NCI-H526 treated with DMSO at 0.1 percent for 48 hours (cell line): ENCODE measurements at places on chromosomes 7 and 10.

GRCh38 chr7:101693498-101694091 lies 64.5 kb upstream of the MYL10 start:
- DNase-seq, result no peak

DNA sequence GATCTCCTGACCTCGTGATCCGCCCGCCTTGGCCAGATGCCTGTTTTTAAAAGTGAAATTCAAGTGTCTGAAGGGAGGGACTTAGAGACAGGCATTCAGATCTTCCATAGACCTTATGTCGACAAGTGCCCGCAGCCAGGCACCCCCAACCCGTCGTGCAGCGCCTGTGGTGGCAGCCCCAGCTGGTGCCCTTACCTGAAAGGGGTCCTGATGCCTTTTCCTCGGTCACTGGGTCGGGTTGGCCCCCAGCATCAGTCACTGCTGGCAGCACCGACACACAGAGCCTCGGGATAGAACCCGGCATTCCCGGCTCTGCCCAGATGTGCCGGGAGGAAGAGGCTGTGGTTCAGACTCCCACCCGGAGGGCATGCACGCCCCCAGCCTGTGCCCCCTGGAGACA lies 23.3 kb downstream of the LRRC27 start:
- no peak for DNase-seq

- no peak for DNase-seq
Observed at GRCh38 chr10:120746001-120746777, 105.0 kb upstream of the WDR11 start.

GRCh38 chr7:128915841-128916642 lies 5.5 kb upstream of the KCP start:
- DNase-seq, result no peak

DNA sequence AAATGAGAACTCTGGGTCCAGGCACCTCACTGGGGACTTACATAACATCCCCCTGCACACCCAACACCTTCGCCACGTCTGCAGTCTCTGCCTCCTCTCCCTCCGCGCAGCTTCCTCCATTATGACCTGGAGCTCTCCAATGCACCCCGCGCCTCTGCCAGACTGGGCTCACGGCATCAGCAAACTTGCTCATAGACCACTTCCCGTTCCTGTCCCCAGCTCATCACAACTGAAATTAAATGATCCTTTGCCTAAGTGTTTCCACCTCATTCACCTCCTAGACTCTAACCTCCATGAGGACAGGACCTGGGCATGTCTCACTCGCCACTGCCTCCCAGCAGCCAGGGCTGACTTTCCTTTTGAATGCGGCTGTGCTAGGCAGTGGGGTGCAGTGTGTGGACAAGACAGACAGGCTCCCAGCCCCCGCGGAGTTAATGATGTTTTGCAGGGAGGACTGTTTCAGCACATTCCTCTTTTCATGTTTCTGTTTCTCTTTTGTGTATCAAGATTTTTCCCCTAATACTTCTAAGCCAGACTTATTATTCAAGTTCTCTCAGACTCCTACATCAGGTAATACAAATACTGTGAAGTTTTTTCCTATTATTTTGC lies 18.8 kb downstream of the CHST15 start:
- DNase-seq, result no peak

- no peak for DNase-seq
Observed at GRCh38 chr10:103282961-103283360, 6.0 kb downstream of the INA start.

GRCh38 chr10:108662975-108663374 lies 1260.3 kb downstream of the XPNPEP1 start:
- no peak for DNase-seq

GRCh38 chr10:103545771-103546281 lies 52.3 kb downstream of the NEURL1 start:
- peak; percentile 2 for DNase-seq

GRCh38 chr7:81846398-81846797 lies 76.6 kb upstream of the HGF start:
- no peak for DNase-seq

- peak; percentile 71 for DNase-seq
Observed at GRCh38 chr10:78991187-78991586, 77.6 kb upstream of the ZMIZ1 start.

GRCh38 chr7:137316648-137317353 lies 26.7 kb downstream of the PTN start:
- no peak for DNase-seq

DNA sequence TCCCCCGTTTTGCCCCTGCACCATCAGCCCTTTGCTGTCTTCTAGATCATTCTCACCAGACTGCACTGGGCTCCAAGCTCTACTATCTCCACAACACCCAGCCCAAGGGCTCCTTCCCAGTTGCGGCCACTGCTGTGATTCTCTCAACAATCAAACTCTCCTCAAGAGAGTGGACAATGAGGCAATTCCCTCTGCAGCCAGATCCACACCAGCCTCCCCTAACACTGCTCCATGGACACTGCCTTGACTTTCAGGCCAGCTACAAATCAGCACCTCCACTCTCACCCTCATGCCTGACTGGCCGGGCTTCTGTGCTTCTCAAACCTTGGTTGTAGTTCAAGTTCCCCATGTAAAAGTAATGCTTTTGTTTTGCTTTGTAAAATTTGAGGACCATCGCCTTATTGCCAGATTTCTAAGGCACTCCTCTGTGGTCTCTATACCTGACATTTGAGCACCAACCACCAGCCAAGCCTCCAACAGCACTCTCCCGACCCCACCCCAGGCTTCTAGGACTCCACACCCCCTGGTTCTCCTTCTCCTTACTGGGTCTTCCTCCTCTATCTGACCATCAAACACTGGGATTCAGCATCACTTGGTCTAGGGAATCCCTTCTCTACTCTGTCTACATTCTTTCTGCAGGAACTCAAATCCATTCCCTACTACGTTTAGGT lies 45.4 kb downstream of the PPIF start:
- no peak for DNase-seq

DNA sequence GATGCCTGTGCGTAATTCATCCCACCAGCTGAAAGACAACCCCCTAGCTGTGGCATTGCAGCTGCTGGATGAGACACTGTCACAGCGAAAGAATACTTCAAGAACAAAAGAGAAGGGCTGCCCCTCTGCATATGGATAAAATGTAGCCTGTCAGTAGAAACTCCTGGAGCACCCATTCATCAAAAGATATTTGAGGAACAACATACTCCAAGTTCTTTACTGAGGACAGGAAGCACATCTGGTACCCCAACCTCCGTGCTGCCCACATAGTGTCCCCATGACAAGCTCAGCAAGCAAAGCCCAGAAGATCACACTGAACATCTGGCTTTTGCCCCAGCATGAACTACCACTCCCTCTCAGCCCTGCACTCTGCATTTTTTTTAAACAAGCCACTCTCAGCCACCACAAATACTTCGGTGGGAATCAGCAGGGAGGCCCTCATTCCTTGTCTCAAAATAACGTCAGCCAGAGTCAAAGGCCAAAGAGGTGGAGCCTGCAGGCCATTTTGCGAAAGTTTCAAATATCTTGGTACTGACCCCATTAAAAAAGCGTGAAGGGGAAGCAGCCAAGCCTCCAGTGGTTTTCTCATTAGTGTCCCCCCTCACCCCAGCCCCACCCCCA lies 1.7 kb downstream of the CREB3L2 start:
- DNase-seq, result no peak
